ENCODE measurements at places on chromosomes 5 and 9.

DNA sequence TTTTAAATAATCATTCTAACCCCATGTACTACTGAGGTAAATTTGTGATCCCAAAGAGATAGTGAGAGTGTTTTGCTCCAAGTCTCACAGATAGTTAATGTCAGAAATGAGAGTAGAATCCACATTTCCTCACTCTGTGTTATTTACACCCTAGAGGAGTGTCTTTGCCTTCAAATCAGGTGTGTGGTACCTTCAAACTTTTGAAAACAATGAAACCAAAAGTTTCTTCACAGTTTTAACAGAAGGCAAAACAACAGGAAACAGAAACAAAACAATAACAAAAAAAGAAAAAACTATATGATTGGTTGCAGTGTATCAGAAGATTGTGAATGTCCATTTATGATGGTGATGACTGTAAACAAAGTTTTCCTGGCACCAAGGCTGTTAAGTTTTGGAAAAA lies 85.9 kb downstream of the ERBIN start:
- DNase-seq = no peak

DNA sequence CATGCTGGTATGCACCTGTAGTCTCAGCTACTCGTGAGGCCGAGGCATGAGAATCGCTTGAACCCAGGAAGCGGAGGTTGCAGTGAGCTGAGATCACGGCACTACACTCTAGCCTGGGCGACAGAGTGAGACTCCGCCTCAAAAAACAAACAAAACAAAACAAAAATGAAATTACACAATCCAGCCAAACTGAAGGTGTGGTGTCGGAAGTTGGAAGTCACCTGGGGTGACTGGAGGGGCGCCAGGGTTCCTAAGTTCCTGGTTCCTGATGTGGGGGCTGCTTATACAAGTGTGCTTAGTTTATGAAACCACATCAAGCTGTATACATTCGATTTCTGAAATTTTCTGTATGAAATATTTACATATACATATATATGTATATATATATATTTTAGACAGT lies 3.7 kb upstream of the DOLPP1 start:
- DNase-seq = no peak

DNA sequence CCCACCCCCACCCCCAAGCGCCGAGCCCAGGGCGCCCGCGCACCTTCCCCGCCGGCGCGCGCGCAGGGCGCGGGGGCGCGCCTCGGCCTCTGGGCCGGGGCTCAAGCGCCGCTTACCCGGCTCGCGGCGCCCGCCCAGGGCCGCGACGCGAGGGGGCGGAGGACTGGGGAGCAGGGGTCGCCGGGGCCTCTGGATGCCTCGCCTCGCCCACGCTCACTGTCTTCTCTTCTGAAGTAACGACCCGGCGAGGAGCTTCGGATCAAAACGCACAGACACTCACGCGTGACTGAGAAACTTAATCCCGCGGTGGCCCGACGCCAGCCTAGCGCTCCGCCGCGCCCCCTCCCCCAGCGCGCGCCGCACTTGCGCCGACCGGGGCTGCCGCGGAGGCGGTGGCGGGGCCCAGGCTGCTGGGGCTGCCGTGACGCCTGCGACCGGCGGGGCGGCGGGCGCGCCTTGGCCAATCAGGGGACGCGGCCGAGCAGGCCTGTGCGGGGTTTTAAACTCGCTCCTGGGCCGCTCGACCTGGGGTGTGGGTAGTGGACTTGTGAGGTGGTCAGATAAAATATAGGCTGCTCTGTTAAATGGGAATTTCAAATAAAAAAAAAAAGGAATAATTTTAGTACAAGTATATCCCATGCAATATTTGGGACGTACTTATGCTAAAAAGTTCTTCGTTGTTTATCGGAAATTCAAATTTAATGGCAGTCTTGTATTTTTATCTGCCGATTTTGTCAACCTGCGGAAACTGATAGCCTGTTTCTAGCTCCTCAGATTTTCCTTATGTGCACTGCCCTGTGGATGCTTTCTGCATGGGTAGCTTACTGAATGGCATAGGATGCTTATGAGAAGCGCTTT lies at the start of gene MPDZ:
TSS of gene MPDZ (minus strand) at position 409 of the 858 bp plus-strand sequence. CDS start 29,377 bp downstream, outside the sequence.
- DNase-seq = no peak

DNA sequence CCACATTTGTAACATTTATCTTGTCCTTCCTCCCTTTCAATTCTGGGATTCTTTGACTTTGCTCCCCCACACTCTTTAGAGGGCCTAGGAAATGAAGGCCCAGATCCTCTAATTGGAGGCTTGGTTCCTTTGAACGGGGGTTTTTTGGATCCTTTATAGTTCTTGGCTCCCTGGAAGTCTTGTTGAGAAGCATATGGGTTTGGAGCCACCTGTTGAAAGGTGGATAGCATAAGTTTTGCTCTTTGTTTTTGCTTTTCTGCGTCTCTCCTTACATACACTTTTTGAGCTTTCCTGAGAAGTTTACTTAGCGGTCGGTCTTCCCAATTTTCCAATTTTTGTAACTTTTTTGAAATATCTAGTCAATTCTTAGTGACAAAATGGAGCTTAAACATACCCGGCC lies 17.8 kb downstream of the IFT74 start:
- DNase-seq = no peak

- no peak for DNase-seq
Observed at GRCh38 chr5:121377461-121377860, 474.2 kb upstream of the FTMT start.

DNA sequence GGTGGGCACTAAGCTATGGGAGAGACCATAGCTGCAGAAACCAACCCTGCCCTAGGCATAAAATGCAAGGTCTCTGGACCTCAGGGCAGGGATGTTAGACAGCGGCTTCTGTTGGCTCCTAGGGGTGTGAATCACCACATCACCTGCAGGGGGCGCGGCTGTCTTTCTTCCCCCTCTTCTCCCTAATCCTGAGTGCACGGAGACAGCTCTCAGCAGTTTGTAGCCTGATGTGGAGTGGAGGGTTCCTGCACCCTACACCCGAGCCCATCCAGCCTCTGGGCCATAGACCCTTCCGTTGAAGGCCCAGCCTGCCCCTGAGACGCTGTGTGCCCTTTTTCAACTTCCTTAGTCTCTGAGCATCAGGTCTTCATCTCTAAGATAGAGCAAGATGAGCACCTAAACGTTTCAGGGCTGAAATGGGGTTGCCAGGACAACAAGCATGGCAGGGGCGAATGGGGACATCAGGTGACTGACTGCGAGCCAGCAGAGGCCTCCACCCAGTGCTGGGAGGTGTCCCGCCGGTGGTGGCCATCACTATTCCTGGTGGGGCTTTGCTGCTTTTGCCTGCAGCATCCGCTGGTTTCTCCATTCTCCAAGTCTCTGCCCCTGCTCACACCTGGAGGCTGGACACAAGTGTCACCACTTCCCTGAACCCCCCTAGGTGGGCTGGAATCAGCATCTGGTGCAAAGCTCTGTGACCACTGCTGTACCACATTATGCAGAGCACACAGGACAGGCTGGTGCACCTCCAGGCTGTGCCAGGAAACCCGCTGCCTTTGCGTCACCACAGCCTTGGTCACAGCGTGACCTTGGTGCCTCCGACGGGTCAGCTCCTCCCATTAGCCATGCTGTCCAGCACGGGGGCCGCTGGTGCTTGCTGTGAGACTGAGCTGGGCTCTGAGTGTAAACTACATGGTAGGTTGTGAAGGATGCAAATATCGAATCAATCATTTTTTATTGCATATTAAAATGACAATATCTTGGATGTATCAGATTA lies 2.5 kb upstream of the SEC16A start:
- DNase-seq = peak; percentile 85

DNA sequence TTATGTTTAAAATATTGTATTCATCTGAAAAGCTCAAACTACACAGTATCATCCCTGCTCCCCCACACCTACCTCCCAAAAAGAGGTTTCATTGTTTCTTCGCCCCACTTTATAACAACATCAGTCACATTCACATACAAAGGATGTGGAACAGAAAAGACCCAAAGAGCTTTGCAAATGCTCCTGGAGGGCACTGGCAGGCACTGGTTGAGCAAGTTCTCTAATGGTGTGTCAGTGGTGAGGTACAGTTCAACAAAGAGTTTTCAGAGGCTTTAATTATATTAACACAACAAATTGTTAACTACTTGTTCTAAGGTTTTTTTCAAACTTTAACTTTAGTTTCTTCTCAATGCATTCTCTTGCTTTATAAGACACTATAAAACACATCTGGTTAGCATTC lies 54.1 kb upstream of the ECM2 start:
- DNase-seq = no peak

DNA sequence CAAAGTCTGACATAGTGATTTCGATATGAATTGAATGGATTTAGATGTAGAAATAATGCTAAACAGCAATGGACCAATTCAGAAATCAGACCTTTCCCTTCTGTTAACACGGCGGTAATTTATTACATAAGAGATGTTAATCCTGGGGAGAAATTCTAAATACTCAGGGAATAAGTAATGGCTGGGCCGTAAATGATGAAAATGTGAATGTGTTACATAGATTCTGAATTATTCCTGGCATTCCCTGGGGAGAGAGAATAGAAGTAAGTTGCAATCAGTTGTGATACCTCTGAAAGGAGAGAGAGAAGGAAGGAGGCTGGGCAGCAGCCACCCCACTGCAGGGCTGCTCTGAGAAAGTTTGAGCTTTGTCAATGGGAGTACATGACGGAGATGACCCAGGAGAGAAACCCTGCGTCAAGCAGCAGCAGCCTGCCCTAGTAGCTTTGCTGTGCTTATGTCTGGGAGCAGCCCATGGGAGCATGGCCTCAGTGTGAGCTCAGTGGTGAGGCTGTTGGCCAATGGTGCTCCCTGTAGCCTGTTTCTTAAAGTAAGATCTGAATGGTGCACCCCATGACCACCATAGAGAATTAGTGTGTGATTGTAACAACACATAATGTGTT lies 420.1 kb downstream of the MTRR start:
- DNase-seq = no peak

- no peak for DNase-seq
Observed at GRCh38 chr5:5925191-5925590, 453.2 kb downstream of the MED10 start.

- no peak for DNase-seq
Observed at GRCh38 chr9:87530716-87531115, 33.0 kb downstream of the DAPK1 start.

DNA sequence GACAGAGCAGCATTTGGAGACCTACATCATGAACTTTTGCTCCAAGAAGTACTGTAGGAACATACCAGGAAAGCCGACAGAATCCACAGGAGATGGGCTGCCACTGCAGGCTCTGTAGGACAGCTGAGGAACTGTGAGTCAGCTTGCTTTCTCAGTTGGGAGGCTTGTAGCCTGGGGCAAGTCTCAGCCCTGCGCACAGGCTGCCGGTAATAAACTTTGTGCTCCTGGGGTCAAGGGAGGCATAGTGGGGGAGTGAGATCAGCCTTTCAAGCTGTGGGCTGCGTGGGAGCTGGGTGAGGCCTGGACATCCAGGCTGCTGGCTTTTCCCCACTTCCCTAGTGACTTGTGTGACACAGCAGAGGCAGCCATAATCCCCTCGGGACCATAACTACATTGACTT lies 718.0 kb upstream of the CDH10 start:
- no peak for DNase-seq

GRCh38 chr5:67728326-67728890 lies 487.1 kb upstream of the PIK3R1 start:
- DNase-seq = no peak

- no peak for DNase-seq
Observed at GRCh38 chr9:86605303-86605702, 251.1 kb upstream of the TUT7 start.

Measured in stimulated activated CD4-positive, alpha-beta T cell treated with anti-CD3 and anti-CD28 coated beads, Interleukin-4, amount 100 ng/mL, for 1 hour (primary cell).